HuH-7 (cell line): ENCODE measurements at places on chromosomes 12 and 14.

DNA sequence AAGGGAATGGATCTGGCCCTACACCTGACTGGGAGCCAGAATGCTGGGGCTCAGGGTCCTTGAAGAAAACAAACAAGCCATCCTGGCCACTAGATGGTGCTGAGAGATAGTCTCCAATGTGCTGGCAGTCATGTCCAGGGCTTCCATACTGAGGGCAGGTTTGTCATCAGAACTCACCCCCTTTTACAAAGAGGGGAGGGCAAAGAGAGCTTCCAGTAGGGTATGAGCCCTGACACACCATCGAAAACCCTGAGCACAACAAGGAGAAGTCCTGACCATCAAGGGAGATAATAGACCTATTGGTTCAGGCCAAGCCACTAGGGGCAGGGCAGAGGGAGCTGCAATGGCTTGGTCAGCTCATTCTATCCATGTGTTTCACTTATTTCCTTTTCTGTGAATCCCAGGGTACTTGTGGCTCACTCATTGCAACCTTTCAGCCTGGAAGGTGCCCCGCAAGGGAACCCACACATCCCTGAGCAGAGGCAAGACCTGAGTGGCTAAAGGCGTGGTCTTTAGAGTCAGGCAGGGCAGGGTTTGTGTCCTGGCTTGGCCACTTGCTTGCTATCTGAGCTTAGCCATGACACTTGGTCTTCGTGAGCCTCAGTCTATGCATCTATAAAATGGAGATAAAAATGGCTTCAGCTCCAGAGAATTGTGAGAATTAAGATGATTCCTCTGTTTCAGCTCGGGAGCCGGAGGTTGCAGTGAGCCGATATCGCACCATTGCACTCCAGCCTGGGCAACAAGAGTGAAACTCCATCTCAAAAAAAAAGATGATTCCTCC lies 6.2 kb upstream of the PLEKHH1 start:
- no peak for DNase-seq

- no peak for DNase-seq
These were observed 2.5 kb downstream of the KDM5A start for GRCh38 chr12:386651-387050.

DNA sequence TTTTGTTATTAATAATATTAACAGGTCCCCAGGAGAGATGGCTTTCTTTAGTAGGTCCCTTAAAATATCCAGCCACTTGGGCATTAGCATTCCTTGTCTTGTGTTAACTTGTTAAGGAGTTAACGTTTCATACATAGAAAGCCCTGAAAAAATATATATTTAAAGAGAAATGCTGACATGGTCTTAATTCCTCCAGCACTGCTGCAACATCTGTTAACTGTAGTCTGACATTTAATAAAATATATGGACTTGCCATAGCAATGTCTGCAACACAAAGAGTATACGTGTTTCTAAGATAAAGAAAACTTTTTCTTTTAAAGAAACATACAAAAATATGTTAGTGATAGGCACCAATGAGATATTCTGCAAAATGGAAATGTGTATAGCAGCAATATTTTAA lies 10.0 kb downstream of the SLC38A4 start:
- no peak for DNase-seq

DNA sequence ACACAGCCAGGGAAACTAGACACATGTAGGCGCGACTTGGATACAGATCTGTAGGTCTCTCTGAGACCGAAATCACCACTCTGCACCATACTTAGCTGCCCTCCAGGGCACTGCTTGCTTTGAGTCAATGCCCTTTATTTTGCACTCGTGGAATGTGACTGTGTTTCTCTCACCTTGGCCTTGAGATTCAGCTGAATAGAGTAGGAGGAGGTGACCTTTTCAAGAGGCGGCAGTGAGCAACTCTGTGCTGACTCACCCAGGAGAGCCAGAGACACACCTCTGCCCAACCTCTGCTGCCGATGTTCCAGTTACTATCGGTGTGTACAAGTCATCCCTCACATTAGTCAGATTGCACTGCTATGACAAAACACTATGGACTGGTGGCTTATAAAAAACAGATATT lies 583.4 kb downstream of the VRK1 start:
- DNase-seq: no peak

DNA sequence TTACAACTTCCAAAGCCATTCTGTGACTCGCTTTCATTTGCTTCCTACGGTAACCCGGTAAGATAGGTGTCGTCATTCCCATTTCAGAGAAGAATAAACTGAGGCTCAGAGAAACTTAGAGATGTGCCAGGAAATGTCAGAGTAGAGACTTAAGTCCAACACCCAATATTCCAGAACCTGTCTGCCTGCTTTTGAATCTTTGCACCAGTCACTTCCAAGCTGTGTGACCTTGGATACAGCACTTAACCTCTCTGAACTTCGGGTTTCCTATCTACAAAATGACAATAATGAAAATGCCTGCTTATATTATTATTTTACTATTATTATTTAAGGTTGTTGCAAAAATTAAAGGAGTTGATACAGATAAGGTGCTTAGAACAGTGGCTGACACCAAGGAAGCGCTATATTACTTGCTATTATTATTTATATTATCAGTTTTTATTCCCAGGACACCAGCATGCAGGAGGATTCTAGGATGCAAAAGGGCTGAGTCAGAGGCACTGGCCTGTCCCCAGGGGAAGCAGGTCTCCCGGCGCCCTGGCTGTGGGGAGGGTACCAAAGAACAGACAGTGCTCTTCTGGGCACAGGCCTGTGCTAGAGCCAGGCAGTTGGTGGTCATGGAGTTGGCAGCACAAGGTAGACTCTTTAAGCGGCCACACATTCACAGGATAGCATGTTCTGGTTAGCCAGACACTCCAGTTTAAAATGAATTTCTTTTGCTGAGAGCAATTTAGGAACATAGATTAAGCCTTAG lies 5.4 kb downstream of the HSPB8 start:
- no peak for DNase-seq

DNA sequence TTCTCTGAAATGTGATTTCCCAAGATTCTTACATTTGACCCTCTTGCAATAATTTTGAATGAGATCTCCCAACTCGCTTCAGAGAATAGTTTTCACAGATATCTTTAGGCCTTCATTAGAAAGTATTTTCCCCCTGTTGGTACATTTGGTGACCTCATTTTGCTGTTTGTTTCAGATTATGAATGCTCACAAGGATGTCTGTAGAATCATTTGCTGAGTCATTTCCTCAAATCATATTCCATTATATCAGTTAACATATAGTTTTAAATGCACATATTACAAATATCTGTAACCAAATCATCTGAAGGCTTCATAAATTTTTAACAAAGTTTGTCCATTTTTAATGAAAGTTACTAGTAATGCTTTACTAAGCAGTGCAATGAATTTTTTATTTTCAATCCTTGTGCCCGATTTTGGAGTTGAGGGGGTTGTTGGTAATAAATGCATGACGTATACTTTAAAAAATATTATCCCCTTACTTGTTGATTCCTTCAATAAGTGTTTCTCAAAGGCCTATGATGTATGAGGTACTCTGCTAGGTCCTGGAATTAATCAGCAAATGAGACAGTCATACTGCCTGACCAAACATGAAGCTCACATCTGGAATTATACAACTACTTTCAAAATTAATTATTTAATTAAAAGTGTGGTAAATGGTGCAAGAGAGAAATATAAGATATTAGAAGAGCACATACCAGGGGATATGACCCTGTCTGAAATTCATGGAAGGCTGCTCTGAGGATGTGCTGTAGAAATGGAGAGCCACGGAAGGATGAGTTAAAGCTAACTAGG lies 126.9 kb upstream of the RAP1B start:
- DNase-seq: no peak

- peak; percentile 69 for DNase-seq
These were observed 91.8 kb downstream of the EML1 start for GRCh38 chr14:99884834-99885648.

- DNase-seq: no peak
These were observed 16.3 kb upstream of the FLVCR2 start for GRCh38 chr14:75562089-75562488.

- no peak for DNase-seq
These were observed 382.4 kb downstream of the VRK1 start for GRCh38 chr14:97179573-97179972.

DNA sequence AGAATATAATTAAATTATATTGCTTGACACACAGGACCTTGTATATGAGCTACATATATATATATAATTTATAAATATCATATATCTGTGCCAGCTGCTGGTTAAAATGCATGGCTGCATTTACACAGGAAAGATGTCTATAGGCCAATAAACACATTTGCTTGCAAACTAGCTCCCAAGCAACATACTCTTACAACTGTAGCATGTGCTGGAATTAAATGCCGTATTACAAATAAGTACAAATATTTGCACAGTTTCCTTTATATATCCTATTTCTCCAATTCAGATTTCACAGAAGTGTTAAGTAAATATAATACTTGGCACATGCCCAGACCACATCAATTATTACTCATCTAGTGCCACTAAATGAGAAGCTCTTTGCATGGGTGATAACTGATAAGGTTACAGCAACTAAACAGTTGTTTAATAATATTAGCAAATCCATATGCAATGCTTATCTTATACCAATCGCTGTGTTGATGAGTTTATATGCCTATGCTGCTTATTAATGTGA lies 66.7 kb upstream of the E2F7 start:
- DNase-seq: no peak

DNA sequence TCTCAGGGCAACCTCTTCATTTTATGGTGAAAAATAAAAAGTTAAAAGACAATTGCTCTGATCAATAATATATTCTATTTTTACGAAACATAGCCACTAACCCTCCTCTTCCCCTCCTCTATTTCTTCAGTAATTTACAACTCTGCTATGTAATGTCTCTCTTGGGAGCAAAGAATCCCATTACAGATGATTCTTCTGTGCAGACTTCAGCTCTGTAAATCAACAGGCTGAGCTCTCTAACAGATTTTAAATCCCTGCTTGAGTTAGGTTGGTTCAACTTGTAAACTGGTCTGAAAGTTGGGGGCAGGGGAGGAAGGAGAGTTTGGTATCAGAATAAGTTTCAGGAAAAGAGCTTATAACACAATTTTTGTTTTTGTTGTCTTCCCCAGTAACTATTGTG lies 151.0 kb downstream of the SLC25A21 start:
- no peak for DNase-seq

- no peak for DNase-seq
These were observed 207.3 kb downstream of the PCNX1 start for GRCh38 chr14:71114565-71114964.
